ENCODE measurements at places on chromosomes 6 and 20.

GRCh38 chr20:1656844-1657243 lies 735 bp downstream of the SIRPG start:
- no peak for DNase-seq

DNA sequence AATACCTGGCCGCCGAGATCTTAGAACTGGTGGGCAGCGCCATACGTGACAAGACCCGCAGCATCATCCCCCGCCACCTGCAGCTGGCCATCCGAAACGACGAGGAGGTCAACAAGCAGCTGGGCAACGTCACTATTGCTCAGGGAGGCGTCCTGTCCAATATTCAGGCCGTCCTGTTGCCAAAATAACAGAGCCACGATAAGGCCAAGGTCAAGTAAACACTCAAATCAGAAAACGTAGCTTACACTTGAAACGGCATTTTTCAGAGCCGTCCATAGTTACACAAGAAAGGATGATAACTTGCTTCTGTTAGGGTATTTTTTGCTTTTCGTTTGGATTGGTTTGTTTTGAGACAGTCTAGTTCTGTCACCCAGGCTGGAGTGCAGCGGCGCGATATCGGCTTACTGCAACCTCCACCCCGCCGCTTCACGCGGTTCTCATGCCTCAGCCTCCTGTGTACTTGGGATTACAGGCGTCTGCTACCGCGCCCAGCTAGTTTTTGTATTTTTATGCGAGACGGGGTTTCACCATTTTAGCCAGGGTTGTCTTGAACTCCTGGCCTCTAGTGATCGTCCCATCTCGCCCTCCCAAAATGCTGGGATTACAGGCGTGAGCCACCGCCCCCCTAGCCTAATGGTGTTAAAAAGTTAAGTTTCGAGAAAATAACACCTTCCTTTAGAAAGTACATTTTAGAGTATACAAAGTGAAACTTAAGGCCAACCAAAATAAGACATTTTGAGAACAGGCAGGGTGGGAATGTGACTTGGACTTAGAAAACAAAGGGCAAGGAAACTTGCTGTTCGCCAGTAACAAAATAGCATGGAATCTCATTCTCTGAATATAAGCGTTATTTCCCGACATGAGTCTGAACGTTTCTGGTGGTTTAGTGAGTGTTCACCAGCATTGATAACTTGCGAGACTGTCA lies 42.8 kb upstream of the HFE start:
- DNase-seq = no peak

GRCh38 chr20:4813076-4813862 lies 91.6 kb downstream of the PRND start:
- no peak for DNase-seq

DNA sequence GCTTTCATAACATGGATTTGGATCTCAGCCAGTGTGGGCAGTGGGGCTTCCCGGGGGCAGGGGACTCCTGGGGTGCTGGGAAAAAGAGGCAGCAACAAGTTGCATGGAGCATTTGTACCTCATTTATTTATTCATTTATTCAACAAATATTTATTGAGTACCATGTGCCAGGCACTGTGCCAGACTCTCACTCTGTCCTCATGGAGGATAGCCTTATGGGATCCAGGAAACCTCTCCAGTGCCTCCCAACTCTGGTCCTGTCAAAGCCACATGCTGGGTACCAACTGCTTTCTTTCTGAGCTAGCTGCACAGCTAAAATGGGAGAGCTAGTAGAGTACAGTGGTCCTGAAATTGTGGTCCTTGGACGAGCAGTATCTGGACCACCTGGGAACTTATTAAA lies 87.8 kb upstream of the EPB41L1 start:
- DNase-seq = no peak

DNA sequence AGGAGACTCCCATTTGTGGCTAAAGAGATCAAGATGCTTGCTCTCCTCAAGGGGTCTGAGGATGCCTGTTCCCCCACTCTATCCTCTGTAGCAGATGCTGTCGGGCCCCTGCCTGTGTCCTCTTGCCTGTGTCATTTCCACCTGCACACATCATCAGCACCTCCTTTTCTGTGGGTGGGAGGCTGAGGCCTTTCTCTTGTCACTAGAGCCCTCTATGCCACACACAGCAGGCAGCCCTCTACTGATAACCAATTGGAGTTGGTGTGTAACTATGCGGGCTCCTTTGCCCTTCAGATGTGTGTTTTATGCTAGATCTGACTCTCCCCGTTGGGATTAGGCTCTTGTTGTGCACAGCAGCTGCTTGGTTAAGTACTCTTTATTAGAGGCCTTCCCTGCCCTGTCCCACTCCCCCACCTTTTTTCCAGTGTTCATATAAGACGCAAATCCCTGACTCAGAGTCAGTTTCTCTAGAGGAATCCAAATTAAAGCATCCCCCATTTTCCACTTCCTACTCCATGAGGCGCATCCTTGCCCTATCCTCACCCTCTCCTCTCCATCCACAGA lies 7.7 kb downstream of the TREML2 start:
- no peak for DNase-seq

- DNase-seq = no peak
These were observed 127.9 kb downstream of the GRM4 start for GRCh38 chr6:34018026-34018425.
